Pulmonary artery endothelial cell (primary cell): ENCODE measurements at places on chromosomes 5 and 9. TPM values are rescaled to one million over a fixed set of nuclear protein-coding genes. Genes with fewer than 3 reads are reported as not detected.

Gene CARD9
- total RNA-seq: 0.59 and 1.1 TPM in 2 replicates

Gene ZDHHC11
- total RNA-seq: 0.13 and 1.6 TPM in 2 replicates

Gene LHX3
- total RNA-seq: not detected in 2 replicates

Gene CCDC192
- total RNA-seq: not detected in 2 replicates

Gene TLX3
- total RNA-seq: not detected in 2 replicates

Gene GAS1
- 0.13 and 0.18 TPM in 2 replicates for total RNA-seq
